ENCODE measurements at places on chromosomes 6 and 20. TPM values are rescaled to one million over a fixed set of nuclear protein-coding genes. Genes with fewer than 3 reads are reported as not detected.

- no peak for DNase-seq
These were observed 7.9 kb downstream of the AHCY start for GRCh38 chr20:34295284-34295683.

GRCh38 chr6:111802720-111803330 is 70.4 kb downstream of the FYN start:
- no peak for DNase-seq

DNA sequence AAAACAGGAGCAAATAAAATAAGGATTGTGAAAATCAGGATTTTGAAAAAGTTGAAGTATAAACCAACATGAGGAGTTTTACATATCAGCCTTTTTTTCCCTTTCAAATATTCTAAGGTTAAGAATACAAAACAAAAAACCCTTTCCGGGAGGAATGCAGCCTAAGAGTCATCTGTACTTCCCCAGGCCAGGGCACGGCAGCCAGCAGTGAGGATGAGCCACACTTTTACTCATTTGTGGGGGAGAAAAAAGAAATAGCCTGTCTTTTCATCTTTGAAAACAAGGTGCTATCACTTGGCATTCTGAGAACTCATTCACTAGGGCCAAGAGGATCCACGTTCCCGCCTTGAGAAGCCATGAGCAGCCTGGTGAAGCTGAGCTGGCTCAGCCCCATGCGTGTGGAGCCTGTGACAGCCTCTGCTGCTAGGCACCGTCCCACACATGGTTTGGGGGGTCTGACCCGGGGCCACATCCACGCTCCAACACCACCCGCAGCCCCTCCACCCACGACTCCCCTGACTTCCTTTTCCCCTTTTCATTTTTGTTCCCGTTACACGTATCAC is 11.2 kb downstream of the SLC22A1 start:
- no peak for DNase-seq

DNA sequence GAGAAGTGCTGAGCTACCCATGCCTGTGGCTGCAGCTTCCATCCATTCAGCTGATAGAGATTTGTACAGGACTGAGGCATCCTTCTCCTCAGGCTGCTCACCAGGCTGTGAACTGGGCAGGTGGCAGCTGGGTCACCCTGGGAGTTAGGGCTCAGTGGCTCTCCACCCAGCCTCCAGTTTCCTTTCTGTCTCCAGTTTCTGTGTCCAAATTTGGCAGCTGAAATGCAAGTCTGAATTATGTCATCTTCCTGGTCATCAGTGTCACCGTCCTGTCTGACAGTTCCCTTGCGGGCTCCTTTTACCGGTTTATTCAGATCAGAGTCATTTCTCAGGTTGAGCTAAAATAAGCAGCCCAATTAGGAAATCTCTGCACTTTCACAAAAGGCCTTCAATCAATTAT is 93.3 kb downstream of the EDN1 start:
- DNase-seq, result no peak

DNA sequence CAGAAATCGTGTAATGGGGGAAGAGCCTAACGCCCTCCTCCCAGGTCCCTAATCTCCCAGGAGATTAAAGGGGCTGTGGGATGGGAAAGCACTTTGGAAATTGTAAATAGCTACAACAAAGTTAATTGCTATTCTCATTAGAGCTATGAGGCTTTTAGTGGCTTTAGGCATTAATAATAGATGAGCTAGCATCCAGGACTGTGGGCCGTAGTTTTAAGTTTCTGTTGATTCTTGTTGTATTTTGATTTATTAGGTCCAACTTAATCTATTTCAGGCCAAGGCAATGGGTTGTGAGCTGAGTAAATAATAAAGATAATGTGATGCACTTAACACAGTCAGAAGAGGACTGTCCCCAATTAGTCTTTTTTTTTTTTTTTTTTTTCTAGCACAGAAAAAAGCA is 67.7 kb downstream of the ANKRD6 start:
- no peak for DNase-seq

DNA sequence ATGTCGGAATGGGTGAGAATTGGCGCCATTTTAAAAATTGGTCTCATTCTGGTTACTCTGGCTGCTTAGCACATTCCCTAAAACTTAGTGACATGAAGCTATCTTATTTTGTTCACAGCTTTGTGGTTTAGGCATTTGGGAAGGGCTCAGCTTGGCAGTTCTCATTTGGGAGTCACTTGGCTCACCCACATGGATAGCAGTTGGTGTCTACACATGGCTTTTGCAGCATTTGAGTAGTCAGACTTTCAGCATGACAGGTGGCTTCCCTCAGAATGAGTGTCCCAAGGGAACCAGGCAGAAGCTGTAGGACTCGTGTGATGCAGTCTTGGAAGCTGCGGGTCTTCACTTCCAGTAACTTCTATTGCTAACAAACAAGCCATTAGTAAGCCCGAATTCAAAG is 64.6 kb downstream of the UST start:
- DNase-seq, result no peak

- DNase-seq, result no peak
These were observed 171.2 kb upstream of the SUPT3H start for GRCh38 chr6:45548657-45549515.

The HTR1E gene
- 0.61 TPM for total RNA-seq

The LY6G6C gene
- not detected for total RNA-seq

The SLC12A5 gene
- 84.7 TPM for total RNA-seq

The CDKAL1 gene
- total RNA-seq, result 34.2 TPM

The SERPINB1 gene
- total RNA-seq, result 17.0 TPM
